ENCODE measurements at places on chromosomes 13 and 19. TPM values are rescaled to one million over a fixed set of nuclear protein-coding genes. Genes with fewer than 3 reads are reported as not detected.

AP1M2 gene
- 74.1 TPM for total RNA-seq

KLK1 gene
- total RNA-seq = 0.41 TPM

CACNA1A gene
- total RNA-seq = 1.7 TPM

DNA sequence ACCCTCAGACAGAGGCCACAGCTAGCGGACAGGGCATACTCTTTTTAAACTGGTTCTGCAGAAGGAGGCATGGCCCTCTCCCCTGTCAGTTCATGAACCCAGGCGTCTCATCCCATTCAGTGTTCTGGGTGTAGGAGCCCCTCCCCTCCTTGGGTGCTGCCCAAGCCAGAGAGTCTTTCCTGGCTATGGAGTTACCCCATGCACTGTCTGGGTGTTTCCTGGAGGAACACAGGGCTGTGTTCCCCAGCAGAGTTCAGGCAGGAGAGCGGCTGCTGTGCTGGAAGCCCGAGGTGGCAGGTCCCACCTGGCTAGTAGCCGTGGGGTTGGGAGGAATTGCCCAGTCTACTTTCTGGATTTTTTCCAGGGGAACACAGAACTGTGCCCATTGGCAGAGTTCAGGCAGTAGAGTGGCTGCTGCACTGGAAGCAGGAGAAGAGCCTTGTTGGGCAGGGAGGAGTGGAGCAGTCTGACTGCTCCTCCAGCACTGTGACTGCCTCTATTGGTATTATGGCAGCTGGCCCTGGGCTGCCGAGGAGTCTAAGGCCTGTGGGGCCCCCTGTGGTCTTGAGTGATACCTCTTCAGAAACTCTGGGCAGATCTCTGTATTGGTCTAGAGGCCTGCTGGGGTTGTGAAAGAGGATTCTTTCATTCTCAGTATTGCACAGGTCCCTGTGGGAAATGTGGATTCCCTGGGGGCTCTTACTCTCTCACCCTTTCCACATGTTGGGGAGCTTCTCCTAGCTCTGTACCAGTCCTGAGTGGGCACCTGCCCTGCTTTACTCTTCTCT lies 168.3 kb downstream of the PCDH20 start:
- no peaks in the 10 kb centered on the region for H3K36me3 ChIP-seq
- H3K4me1 ChIP-seq = no peaks in the 10 kb centered on the region
- DNase-seq = no peak
- no peak overlapping the region for H3K4me3 ChIP-seq
- no peak overlapping the region for H3K27ac ChIP-seq
